ENCODE measurements at places on chromosomes 1 and 21. TPM values are rescaled to one million over a fixed set of nuclear protein-coding genes. Genes with fewer than 3 reads are reported as not detected.

DNA sequence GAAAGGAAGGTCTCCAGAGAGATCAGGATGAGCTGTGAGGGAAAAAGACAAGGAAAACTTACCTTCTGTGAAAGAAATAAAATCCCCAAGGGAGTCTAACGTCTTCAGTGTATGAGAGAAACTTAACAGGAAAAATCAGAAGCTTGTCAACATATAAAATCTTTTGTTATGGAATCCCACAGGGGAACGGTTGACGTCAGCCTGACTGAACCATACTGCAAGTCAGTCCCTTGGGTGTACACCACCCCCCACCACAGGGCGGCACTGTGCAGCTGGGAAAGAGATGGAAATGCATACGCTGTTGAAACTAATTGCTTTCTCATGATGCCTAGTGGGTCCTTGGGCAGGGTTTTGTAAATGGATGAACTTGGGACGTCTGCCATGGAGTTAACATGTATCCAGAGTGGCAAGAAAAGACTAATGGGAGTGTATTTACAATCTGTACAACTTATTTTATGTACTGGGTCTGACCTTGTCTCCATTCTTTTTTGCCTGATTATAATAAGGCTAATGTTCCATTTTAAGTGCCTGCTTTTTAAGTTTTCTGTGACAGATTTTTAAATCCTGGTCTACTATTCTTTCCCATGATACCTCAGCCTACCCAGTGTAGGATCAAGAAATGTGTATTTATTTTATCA lies 22.7 kb downstream of the UTP25 start:
- peak overlapping the region; percentile 60 for H3K27ac ChIP-seq
- no peak overlapping the region for H3K4me3 ChIP-seq
- H3K36me3 ChIP-seq: peaks cover 5% of the 10 kb centered on the region
- H3K4me1 ChIP-seq: peaks cover 17% of the 10 kb centered on the region

CD1D gene
- 0.99 TPM for total RNA-seq

DNA sequence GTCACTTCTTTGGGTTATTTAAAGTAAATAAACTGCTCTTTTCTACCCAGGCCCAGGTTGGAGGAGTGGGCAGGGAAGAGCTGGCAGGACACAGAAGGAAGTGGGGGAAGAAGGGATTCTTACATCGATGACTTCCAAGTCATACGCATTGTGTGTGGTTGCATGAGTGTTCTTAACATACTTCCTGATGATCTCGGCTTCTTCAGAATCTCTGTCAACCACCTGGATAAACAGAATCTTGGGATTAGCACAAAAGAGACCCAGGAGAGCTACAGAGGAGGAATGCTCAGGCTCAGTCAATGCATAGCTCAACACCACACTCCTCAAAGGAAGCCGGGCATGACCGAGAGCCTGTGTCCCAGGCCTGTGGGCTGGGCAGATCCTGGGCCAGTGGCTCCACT lies 42.1 kb downstream of the PARP1 start:
- H3K4me3 ChIP-seq: no peak overlapping the region
- H3K27ac ChIP-seq: no peak overlapping the region

- no peaks in the 10 kb centered on the region for H3K27me3 ChIP-seq
- peak overlapping the region; percentile 21 for H3K4me3 ChIP-seq
Measured at GRCh38 chr1:244992833-244993232, 128.5 kb upstream of the HNRNPU start.

OR2T33 gene
- total RNA-seq: not detected

GNG4 gene
- total RNA-seq: not detected

DNA sequence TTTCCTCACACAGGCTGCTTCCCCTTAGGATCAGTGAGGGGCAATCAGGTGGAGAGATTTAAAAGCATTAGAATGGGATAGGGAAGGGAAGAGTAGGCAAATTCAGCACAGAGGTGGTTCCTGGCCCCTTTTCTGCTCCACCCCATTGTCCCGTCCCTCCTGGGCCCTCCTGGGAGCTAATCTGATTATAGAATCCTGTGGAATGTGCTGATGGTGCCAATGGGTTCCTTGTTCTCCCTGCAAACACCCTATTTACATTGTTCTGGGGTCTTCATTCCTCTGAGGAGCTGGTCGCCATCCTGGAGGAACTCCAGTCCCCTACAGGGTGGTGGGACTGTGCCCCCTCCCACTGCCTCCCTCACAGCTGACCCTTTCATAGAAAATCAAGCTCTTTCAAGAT lies 34.4 kb upstream of the LRP8 start:
- no peak for DNase-seq
- H3K27ac ChIP-seq: no peak overlapping the region
- H3K4me3 ChIP-seq: no peak overlapping the region
- peaks cover 2% of the 10 kb centered on the region for H3K4me1 ChIP-seq
- no peaks in the 10 kb centered on the region for H3K27me3 ChIP-seq

GRCh38 chr1:89125913-89126580 lies at the start of gene GBP2:
Gene GBP2, minus strand, starts transcription at chr1:89126114. Its CDS starts 4,148 bp downstream, at chr1:89121966.
- H3K27me3 ChIP-seq: no peaks in the 10 kb centered on the region
- H3K27ac ChIP-seq: peak within 1 kb of the TSS; percentile 97
- H3K36me3 ChIP-seq: peaks cover 11% of the 10 kb centered on the region
- H3K4me1 ChIP-seq: peaks cover 54% of the 10 kb centered on the region

AKR7A3 gene
- total RNA-seq: 1.4 TPM

DNA sequence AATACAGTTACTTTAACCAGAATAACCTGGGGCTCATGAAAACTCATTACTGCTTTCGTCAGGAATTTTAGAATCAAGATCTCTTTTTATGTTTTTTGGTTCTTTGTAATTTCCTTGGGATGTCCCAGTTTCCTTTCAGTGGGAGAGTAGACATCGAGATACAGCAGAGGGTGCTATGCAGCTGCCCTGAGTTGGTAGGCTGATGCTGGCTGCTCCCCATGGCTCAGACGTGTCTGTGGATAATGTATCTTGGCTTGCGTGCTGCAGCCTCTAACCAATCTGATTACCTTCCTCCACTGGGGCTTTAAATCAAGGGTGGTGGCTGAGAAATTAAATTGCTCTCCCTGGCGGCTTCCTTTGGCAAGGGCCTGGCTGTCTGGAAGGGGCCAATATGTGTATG lies 253.7 kb downstream of the CACNA1E start:
- H3K4me3 ChIP-seq: no peak overlapping the region
- peaks cover 47% of the 10 kb centered on the region for H3K27me3 ChIP-seq
- H3K27ac ChIP-seq: no peak overlapping the region
- no peak for DNase-seq
- peaks cover 3% of the 10 kb centered on the region for H3K36me3 ChIP-seq
- no peaks in the 10 kb centered on the region for H3K4me1 ChIP-seq

GBP2 gene
- total RNA-seq: 98.8 TPM

PPM1J gene
- total RNA-seq: 0.42 TPM

DNA sequence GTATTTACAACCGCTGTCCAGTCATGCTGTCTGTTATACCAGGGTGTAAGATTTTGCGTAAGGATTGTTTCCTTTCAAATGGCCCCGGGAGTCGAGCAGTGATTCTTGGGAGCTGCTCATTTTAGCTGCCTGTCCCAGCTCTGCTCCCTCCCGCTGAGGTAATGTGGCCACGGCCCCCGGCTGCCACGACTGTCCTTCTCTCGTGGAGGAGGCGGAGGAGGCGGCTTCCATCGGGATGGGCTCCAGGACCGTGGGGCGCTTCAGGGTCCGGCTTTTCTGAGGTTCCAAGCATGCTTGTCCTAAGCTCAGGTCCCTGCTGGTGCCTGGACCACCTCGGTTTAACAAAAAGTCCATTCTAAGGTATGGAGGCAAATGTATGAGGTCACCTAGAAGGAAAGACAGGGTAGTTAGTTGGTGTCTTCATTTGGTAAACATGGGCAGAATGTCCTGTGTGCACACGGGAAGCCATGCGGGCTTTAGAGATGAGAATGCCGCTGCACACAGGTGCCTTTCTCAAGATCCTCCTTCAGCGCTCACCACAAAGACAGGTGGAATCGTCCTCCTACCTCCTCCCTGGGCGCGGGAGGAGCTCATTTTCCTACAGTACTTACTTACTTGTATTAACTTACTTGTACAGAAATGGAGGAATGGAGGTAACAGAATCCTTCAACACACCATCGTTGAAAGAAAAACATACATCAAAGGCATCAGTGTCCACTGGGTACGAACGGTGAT lies 145.9 kb downstream of the PCP4 start:
- DNase-seq: no peak
- H3K4me3 ChIP-seq: no peak overlapping the region
- H3K4me1 ChIP-seq: no peaks in the 10 kb centered on the region
- H3K27ac ChIP-seq: no peak overlapping the region

FRRS1 gene
- 0.65 TPM for total RNA-seq

SUSD4 gene
- 8.8 TPM for total RNA-seq
